MM.1S (cell line): ENCODE measurements at places on chromosomes 12 and 14.
A peak's percentile ranks its signal among the peaks of the same experiment; 100 is the strongest.

DNA sequence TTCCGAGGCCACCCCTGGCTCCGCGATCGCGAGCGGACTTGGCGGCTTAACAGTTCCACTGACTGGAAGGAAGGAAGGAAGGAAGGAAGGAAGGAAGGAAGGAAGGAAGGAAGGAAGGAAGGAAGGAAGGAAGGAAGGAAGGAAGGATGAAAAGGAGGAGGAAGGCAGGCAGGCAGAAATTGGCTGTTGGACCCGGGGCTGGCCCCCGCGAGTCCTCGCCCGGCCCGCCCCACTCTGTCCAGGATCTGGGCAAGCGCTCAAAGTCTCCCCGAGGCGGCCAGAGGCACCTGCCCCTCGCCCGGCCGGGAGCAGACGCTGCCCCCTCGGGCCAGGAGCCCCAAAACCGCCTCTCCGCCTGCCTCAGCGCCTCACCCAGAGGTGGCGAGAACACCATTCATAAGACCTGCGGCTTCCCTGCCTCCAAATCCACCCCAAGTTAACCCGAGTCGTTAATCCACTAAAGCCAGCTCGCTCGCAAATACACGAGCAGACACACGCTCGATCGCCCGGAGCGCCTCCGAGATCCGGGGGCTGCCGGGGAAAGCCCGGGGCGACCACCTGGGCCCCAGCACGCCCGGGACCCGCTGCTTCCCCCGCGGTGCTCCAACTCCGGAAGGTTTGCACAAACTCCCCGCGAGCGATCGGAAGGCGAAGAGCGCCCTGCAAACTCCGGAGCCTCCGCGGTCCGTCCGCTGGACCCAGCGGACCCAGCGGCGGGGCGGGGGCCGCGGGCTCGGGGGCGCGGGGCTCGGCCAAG, 844 bp downstream of the DPF3 start:
- DNase-seq: peak; percentile 15

GRCh38 chr14:49550286-49551184, 35.6 kb downstream of the RPS29 start:
- DNase-seq: no peak

GRCh38 chr12:31008241-31008761, 65.4 kb upstream of the DDX11 start:
- no peak for DNase-seq

DNA sequence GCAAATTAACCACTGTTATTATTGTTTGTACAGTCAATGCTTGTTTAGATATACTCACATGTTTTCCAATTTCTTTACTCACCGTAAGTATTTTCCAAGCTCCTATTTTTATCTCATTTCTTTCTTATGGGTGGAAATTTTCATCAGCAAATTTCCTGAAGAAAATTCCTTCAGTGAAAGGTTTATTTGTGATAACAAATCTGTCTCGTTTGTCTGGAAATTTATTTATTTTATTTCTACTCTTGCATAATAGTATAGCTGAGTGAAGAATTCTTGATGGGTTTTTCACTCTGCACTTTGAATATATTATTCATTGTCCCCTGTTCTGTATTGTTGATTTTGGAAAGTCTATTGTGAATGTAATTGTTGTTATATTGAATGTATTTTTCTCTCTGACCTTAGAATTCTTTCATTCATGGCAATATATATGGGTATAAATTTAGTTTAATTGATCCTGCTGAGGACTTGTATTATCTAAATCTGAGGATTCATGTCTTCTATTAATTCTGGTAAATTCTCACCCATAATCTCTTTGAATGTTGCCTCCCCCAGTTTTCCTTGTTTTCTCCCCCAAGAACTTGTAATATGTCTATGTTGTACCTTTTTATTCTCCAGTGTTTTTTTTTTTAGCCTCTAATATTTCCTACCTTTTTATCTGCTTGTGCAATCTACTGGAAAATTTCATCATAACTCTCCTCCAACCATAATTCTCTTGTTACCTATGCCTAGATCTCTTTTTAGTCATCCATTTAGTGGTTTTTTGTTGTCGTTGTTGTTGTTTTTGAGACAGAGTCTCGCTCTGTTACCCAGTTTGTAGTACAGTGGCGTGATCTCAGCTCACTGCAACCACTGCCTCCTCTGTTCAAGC, 21.6 kb upstream of the HOXC13 start:
- DNase-seq: no peak

GRCh38 chr14:96237641-96238040, 18.4 kb upstream of the BDKRB1 start:
- no peak for DNase-seq

DNA sequence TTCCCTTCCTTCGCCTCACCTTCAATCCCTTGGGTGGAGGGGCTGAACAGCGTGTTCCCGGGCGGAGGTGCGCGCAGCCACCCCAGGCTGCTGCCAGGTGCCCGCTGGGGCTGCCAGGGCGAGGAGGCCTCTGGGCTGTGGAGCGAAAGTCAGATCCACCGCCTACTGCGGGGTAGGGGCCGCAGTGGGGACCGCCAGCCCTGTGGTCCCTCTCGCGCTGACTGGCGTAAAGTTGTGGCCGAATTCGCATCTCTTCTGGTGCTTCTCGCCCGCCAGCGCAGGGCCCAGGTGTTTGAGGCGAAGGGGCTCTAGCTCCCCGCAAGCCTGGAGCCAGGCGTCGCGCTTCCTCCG, 6.9 kb upstream of the HOXC4 start:
- DNase-seq: no peak

GRCh38 chr14:77799863-77800730, at the start of gene ADCK1:
Gene ADCK1, plus strand, starts transcription at chr14:77800109. Its CDS starts 18,870 bp downstream, at chr14:77818979.
- peak; percentile 67 for DNase-seq

DNA sequence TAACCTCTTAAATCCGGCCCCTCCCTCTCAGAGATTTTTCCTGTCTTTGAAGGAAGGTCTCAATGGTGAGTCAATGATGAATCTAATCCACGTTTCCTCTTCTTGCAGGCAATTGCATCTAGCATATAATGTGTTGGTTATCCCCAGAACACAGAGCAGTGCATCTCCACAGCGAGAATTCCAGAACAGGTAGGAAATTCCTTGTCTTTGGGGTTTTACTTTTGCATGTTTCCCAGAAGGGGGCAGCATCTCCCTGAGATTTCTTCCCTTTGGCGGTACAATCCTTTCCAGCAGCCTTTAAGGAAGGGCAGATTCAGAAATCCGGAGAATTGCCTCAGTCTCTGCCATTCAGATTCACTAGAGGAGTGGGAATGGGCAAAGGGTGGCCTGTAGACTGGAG, 128.0 kb downstream of the KCNA5 start:
- DNase-seq: peak; percentile 25

- DNase-seq: no peak
Measured at GRCh38 chr12:115672086-115672485, 605.4 kb downstream of the MED13L start.

GRCh38 chr12:2457933-2458414, 336.8 kb upstream of the FKBP4 start:
- DNase-seq: no peak

- no peak for DNase-seq
Measured at GRCh38 chr14:105854600-105855245, 328.3 kb downstream of the TMEM121 start.

DNA sequence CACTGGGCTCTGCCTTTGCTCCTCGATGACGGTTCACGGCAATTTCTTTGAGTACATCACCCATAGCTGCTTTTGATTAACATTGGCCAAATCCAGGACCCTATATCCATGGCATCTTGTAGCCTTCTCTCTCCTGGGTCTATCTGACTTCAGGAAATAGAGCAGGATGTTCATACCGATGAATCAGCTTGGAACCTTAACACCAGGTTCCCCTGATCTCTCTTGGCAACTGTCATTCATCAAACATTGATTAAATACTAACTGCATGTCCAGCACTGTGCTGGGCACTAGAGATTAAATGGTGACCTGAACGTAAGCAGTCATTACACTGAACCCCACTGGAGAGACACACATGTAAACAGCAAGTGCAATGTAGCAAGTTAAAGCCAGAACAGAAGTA, 77.0 kb upstream of the MED13L start:
- no peak for DNase-seq

- no peak for DNase-seq
Measured at GRCh38 chr12:121580959-121581685, at the start of gene KDM2B. Gene KDM2B, minus strand, starts transcription at chr12:121581023. Its CDS starts 112 bp downstream, at chr12:121580911.

DNA sequence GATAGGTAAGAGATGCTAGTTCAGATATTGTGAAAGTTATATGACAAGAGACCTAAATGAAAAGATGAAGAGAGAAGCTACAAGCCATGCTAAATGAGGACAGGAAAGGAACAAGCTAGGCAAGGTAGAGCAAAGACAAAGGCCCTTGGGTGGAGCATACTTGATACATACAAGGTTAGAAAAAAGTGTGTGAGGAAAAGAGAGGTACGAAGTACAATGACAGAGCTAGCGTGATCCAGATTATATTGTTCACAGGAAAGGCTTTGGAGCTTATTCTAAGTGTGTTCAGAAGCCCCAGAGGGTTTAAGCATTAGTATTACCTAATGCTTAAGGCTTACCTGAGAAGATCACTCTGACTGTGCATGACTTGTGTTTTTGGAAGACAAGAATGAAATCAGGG, 75.0 kb downstream of the SLCO1B3 start:
- DNase-seq: no peak
